ENCODE measurements at places on chromosomes 6 and 20. TPM values are rescaled to one million over a fixed set of nuclear protein-coding genes. Genes with fewer than 3 reads are reported as not detected.

TMEM74B gene
- 1.7 TPM for total RNA-seq

RAMACL gene
- 0.36 TPM for total RNA-seq

CALHM4 gene
- total RNA-seq = not detected

ADTRP gene
- total RNA-seq = 11.3 TPM

GFRA4 gene
- total RNA-seq = not detected

COQ3 gene
- 5.9 TPM for total RNA-seq

GLP1R gene
- total RNA-seq = not detected

All from activated naive CD4-positive, alpha-beta T cell treated with anti-CD3 and anti-CD28 coated beads, Interleukin-2, amount 10 ng/mL, durations not matched to agents 5 hours and 36 hours (primary cell).